ENCODE measurements at places on chromosomes 2 and 18. TPM values are rescaled to one million over a fixed set of nuclear protein-coding genes. Genes with fewer than 3 reads are reported as not detected.

GRCh38 chr2:54763636-54764291, 40.3 kb downstream of the EML6 start:
- no peak for DNase-seq
- no peak overlapping the region for H3K4me3 ChIP-seq
- H3K27me3 ChIP-seq: no peaks in the 10 kb centered on the region
- H3K4me1 ChIP-seq: 0 out of 2 replicates have a peak, but pooled peaks cover 7% of the 10 kb centered on the region
- no peaks in the 10 kb centered on the region for H3K36me3 ChIP-seq

The CCDC148 gene
- 6.3 TPM for total RNA-seq

DNA sequence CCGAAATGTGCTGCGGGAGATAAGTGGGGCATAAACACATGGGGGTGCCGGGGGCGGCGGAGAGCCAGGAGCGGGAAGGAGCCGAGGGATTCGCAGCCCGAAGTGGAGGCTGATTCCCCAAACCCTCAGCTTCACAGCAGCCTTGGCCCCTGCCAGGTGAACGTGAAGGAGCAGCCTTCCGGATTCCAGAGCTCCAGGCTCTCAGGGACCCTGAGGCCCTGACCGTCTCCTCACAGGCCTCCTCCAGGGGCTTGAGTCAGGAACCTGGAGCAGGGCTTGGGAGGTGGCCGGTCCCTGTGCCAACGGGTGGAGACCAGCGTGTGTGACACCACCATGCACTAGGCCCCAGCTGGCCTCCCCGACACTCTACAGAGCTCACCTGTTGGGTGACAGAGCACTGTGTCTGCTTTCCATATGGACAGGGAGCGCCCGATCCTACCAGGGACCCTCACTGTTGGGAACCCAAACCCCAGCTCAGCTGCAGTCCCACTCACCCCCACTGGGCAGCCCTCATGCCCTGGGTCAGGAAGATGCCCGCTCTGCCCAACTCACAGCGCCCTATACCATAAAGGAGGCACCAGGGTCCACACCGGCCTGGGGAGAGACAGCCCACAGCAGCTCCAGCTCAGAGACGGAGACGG, 117.6 kb upstream of the OTOS start:
- peaks cover 28% of the 10 kb centered on the region for H3K4me1 ChIP-seq
- no peak overlapping the region for H3K4me3 ChIP-seq
- H3K27me3 ChIP-seq: no peaks in the 10 kb centered on the region
- no peak for DNase-seq
- H3K36me3 ChIP-seq: no peaks in the 10 kb centered on the region

The TMEM178A gene
- not detected for total RNA-seq

The AQP12A gene
- total RNA-seq: not detected

DNA sequence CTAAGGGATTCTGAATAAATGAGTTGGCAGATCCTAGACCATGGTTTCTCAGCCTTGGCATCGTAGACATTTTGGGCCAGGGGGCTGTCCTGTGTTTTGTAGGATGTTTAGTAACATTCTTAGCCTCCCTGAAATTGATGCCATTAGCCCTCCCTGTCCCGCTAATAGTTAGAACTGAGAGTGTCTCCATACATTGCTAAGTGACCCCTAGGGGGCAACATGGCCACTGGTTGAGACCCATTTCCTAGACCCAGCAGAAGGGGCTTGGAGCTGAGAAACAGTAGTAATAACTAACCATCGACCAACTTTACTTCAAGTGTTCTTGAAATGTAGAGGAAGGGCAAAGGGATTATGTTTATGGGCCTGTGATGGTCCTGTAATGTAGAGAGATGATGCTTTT, 40.8 kb downstream of the KCMF1 start:
- DNase-seq: no peak
- no peaks in the 10 kb centered on the region for H3K4me1 ChIP-seq
- H3K27ac ChIP-seq: no peak overlapping the region
- H3K4me3 ChIP-seq: no peak overlapping the region
- no peaks in the 10 kb centered on the region for H3K27me3 ChIP-seq
- H3K36me3 ChIP-seq: no peaks in the 10 kb centered on the region

GRCh38 chr2:162230761-162231160, 12.5 kb downstream of the FAP start:
- H3K27ac ChIP-seq: no peak overlapping the region
- no peaks in the 10 kb centered on the region for H3K4me1 ChIP-seq
- H3K27me3 ChIP-seq: no peaks in the 10 kb centered on the region
- no peak for DNase-seq
- H3K4me3 ChIP-seq: no peak overlapping the region

The FRZB gene
- total RNA-seq: 0.16 TPM

- DNase-seq: no peak
- H3K36me3 ChIP-seq: no peaks in the 10 kb centered on the region
- no peak overlapping the region for H3K27ac ChIP-seq
Measured at GRCh38 chr18:39232490-39232889, 1666.9 kb upstream of the CELF4 start.

- H3K4me1 ChIP-seq: peaks cover 19% of the 10 kb centered on the region
- no peak overlapping the region for H3K4me3 ChIP-seq
- no peaks in the 10 kb centered on the region for H3K36me3 ChIP-seq
- H3K27ac ChIP-seq: no peak overlapping the region
- no peak for DNase-seq
- H3K27me3 ChIP-seq: no peaks in the 10 kb centered on the region
Measured at GRCh38 chr2:71749671-71750101, 296.3 kb downstream of the DYSF start.

GRCh38 chr2:110896226-110896625, 163.9 kb downstream of the ACOXL start:
- H3K4me3 ChIP-seq: no peak overlapping the region
- H3K27me3 ChIP-seq: no peaks in the 10 kb centered on the region
- H3K4me1 ChIP-seq: no peaks in the 10 kb centered on the region
- H3K36me3 ChIP-seq: no peaks in the 10 kb centered on the region
- no peak for DNase-seq
- no peak overlapping the region for H3K27ac ChIP-seq

The KRTCAP3 gene
- total RNA-seq: 53.9 TPM

DNA sequence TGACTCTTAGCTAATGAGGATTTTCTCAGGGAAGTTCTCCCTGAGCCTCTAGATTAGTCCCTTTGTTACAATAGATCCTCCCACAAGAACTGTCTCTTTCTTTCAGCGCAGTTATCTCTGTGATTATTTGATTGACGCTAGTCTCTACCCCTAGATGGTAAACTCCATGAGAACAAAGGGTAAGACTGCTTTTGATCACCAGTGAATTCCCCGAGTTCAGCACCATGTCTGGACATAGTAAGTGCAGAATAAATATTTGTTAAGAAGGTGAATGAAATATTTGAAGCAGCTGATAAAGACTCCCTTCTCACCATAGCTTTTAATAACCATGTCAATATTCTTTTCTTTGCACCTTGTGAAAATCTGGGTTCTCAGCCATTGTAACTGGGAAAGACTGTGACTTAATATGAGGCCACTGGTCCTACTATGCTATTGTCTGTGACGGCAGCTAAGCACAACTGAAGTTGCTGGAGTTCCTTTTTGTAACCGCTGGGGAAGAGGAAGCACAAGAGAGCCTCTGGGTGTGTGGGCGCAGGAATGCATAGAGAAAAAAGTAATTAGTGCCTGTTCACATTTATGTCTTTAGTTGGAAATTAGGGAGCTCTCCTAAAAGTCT, 214.7 kb downstream of the TGIF1 start:
- no peaks in the 10 kb centered on the region for H3K36me3 ChIP-seq
- DNase-seq: peak; percentile 79
- peak overlapping the region; percentile 82 for H3K27ac ChIP-seq
- H3K27me3 ChIP-seq: no peaks in the 10 kb centered on the region

The AGXT gene
- total RNA-seq: 0.39 TPM

The KCNG2 gene
- not detected for total RNA-seq

GRCh38 chr2:169363560-169364150, 1.3 kb upstream of the LRP2 start:
- H3K27ac ChIP-seq: peak overlapping the region; percentile 75
- H3K4me3 ChIP-seq: peak overlapping the region; percentile 44
- H3K27me3 ChIP-seq: no peaks in the 10 kb centered on the region
- no peaks in the 10 kb centered on the region for H3K36me3 ChIP-seq
- peak; percentile 78 for DNase-seq

- no peak overlapping the region for H3K27ac ChIP-seq
- no peak for DNase-seq
- H3K4me3 ChIP-seq: no peak overlapping the region
- H3K27me3 ChIP-seq: no peaks in the 10 kb centered on the region
- H3K36me3 ChIP-seq: no peaks in the 10 kb centered on the region
- peaks cover 32% of the 10 kb centered on the region for H3K4me1 ChIP-seq
Measured at GRCh38 chr2:173990245-173990644, 25.1 kb upstream of the SP3 start.

DNA sequence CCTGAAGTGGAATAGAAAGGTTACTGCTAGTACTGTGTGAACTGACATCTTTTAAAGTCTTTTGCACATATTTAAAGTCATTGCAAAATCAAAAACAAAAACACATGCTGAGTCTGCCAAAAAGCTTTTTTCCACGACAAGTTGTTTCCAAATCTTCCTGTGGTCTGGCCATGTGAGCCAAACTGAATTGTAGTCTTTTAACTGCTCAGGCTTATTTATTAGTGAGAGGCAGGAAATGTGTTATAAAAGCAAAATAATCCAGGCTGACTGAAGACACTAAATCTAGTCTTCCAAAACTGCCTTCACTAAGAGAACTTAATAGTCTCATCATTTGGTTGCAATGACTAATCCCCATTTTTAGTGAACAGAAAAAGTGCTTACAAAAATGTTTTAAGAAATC, 2.3 kb downstream of the KRCC1 start:
- no peaks in the 10 kb centered on the region for H3K36me3 ChIP-seq
- no peak for DNase-seq
- H3K27ac ChIP-seq: no peak overlapping the region

DNA sequence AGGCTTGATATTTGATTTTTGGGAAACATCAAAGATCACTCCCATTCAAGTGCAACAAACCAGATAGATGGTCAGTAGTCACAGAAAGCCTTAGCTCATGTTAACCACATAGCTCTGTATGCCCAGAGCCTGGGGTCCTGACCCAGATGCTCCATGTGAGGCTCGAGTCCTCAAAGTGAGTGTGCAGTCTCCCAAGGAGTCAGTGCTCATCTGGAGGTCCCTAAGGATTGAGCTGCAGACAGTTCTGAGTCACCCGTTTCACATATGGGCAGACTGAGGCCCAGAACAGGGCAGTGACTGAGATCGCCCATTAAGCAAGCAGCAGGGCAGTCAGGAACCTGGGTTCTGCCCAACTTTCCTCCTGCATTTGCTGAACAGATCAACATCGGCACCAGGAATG, 9.2 kb downstream of the TMEM37 start:
- H3K36me3 ChIP-seq: peaks cover 2% of the 10 kb centered on the region
- peaks cover 16% of the 10 kb centered on the region for H3K4me1 ChIP-seq
- no peak overlapping the region for H3K27ac ChIP-seq
- no peaks in the 10 kb centered on the region for H3K27me3 ChIP-seq
- no peak for DNase-seq

DNA sequence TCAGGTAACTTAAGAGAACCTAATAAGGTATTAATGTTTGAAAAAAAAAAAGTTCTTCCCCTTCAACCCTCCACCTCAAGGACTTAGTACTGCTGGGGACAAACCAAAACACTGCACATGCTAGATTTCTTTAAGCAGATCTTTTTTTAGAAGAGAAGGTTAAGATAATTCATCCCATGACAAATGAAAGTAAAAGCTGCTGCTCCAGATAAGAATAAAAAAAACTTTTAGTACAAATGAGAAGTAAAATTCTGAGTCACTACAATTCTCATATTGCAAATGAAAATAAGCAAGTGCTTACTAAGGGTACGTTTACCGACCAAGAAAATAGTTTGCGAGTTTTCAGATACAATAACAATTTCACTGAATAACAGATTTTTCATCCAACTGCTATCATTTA, 8.9 kb downstream of the STAM2 start:
- H3K4me1 ChIP-seq: peaks cover 21% of the 10 kb centered on the region
- no peaks in the 10 kb centered on the region for H3K27me3 ChIP-seq
- no peak overlapping the region for H3K4me3 ChIP-seq
- no peak overlapping the region for H3K27ac ChIP-seq
- DNase-seq: no peak

DNA sequence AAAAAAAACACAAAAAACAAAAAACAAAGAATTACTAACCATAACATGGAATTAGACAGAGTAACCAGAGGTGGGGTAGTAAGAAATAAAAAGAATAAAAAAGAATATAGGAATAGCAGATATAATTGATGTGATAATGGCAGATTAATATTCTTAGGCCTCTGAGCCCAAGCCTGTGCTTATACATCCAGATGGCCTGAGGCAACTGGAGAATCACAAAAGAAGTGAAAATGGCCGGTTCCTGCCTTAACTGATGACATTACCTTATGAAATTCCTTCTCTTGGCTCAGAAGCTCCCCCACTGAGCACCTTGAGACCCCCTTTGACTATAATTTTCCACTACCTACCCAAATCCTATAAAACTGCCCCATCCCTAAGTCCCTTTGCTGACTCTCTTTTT, 95.1 kb upstream of the MSH6 start:
- H3K27me3 ChIP-seq: no peaks in the 10 kb centered on the region
- H3K36me3 ChIP-seq: no peaks in the 10 kb centered on the region
- H3K4me3 ChIP-seq: no peak overlapping the region
- no peaks in the 10 kb centered on the region for H3K4me1 ChIP-seq

The TMEM169 gene
- 1.1 TPM for total RNA-seq

- H3K36me3 ChIP-seq: no peaks in the 10 kb centered on the region
- H3K27me3 ChIP-seq: no peaks in the 10 kb centered on the region
- no peak overlapping the region for H3K4me3 ChIP-seq
- no peak for DNase-seq
- no peaks in the 10 kb centered on the region for H3K4me1 ChIP-seq
Measured at GRCh38 chr18:26821181-26821580, 44.3 kb downstream of the AQP4 start.

The STAT4 gene
- total RNA-seq: 0.48 TPM

The IL36A gene
- total RNA-seq: not detected

- no peaks in the 10 kb centered on the region for H3K27me3 ChIP-seq
- no peaks in the 10 kb centered on the region for H3K4me1 ChIP-seq
- H3K27ac ChIP-seq: no peak overlapping the region
- H3K4me3 ChIP-seq: no peak overlapping the region
Measured at GRCh38 chr2:20797096-20797495, 25.8 kb downstream of the LDAH start.

The MYO7B gene
- total RNA-seq: 0.58 TPM

- H3K4me1 ChIP-seq: no peaks in the 10 kb centered on the region
- no peak for DNase-seq
- H3K27ac ChIP-seq: no peak overlapping the region
Measured at GRCh38 chr2:29220506-29221270, 105.5 kb downstream of the CLIP4 start.

DNA sequence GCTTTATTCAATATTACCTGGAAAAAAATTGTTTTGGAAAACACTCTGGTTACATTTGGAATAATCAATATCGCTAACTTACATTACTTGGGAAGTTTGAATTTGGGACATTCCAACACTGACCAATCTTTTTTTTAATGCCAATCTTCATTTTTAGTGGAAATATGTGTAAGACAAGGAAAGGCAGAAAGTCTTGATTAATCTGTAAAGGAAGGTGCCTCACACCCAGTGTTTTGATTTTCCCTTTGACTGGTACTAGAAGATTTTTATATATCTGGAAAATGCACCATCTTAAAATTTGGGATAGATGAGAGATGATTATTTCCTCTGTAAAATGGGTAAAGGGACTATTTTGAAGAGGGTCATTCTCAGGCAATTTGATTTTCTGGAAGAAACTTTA, 879.2 kb upstream of the ZEB2 start:
- H3K27ac ChIP-seq: no peak overlapping the region
- H3K36me3 ChIP-seq: no peaks in the 10 kb centered on the region
- H3K4me3 ChIP-seq: no peak overlapping the region
- H3K27me3 ChIP-seq: no peaks in the 10 kb centered on the region
- no peak for DNase-seq

The SLC25A12 gene
- total RNA-seq: 5.3 TPM

The CREG2 gene
- total RNA-seq: 120 TPM

The PRSS56 gene
- not detected for total RNA-seq

GRCh38 chr18:76722224-76723061, 99.9 kb upstream of the ZNF236 start:
- no peak overlapping the region for H3K27ac ChIP-seq
- H3K4me3 ChIP-seq: no peak overlapping the region
- no peaks in the 10 kb centered on the region for H3K27me3 ChIP-seq

Measured in Caco-2 (cell line).